Left renal cortex interstitium (tissue), 4 donors: ENCODE measurements at places on chromosomes 2 and 18. TPM values are rescaled to one million over a fixed set of nuclear protein-coding genes. Genes with fewer than 3 reads are reported as not detected.

DNA sequence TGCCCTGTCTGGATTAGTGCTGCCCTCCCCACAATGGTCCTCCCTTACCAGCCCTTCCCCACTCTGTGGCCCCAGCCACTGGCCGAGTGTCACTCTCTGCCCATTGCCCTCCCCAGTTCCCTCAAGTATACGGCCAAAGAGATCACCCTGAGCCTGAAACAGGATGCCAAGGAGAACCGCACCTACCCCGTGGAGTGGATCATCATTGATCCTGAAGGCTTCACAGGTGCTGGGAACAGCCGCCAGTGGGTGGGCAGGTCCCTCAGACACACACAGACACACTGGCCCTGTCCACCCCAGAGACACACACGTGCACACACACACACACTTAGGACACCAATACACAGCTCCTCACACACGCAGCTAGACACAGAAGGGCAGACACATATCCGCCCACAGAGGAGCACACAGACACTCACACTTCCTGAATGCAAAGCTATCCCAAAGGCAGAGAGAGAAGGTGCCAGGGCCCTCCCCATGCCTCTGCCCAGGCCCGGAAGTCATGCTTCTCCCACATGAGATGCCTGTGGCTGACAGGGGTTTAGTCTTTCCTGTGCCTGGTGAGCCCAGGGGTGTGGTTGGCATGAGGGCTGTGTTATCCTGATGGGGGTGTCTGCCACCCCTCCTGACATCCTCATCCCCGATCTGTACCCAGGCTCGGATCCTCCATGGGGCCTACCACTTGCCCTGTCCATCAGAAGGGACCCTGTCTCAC is 2.9 kb downstream of the CHRND start:
- no peak for DNase-seq

The SLC4A3 gene
- 14.2 TPM for polyA plus RNA-seq

DNA sequence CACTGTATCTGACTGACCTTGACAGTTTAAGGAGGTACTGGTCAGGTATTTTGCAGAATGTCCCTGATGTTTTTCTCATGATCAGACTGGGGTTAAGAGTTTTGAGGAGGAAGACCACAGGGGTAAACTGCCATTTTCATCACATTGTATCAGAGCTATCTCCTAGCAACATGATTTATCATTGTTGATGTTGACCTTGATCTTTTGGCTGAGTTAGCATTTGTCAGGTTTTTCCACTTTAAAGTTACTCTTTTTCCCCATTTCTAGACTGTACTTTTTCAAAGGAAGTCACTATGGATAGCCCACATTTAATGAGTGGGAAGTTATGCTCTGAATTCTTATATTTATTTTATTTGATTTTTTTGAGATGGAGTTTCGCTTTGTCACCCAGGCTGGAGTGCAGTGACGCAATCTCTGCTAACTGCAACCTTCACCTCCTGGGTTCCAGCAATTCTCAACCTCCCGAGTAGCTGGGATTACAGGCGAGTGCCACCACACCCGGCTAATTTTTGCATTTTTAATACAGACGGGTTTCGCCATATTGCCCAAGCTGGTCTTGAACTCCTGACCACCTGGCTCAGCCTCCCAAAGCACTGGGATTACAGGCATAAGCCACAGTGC is 17.7 kb upstream of the SLC39A10 start:
- DNase-seq = no peak

GRCh38 chr2:208415255-208415654 is 8.7 kb downstream of the PTH2R start:
- DNase-seq = no peak

- DNase-seq = no peak
These were observed 93.1 kb downstream of the ZFP36L2 start for GRCh38 chr2:43133336-43133707.

GRCh38 chr18:58394046-58394445 is 234.8 kb downstream of the ALPK2 start:
- DNase-seq = no peak

GRCh38 chr2:217479566-217479965 is 523.2 kb downstream of the TNS1 start:
- no peak for DNase-seq

The PLGLB1 gene
- polyA plus RNA-seq = 6.4 TPM

GRCh38 chr2:19823507-19823906 is 78.3 kb downstream of the TTC32 start:
- no peak for DNase-seq

DNA sequence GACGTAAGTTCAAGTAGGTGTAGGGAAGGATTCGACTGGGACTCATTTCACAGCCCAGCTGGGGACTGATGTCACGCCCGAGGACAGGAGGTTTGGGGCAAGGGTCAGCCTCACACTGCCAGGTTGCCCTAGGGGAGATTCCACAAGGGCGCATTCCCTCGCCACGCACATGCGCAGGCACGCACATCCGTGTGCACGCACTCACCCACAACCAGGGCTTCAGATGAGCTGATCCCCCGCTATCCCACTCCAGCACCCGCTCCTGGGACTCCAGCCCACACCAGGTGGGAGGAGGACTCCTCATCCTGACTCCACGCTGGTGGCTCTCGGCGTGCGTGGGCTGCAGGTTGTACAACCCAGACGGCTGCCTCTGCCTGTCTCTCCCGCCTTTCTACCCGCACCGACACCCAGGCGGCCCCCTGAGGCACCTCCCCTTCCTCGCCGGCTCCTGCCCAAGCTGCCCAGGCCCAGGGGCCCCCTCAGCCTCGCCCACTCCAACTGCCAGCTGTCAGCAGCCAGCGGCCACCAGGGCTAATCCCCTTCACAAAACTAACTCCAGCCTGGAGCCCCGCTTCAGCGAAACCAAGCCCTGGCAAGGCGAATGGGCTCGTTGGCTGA is 47.8 kb upstream of the FOSL2 start:
- DNase-seq = no peak

DNA sequence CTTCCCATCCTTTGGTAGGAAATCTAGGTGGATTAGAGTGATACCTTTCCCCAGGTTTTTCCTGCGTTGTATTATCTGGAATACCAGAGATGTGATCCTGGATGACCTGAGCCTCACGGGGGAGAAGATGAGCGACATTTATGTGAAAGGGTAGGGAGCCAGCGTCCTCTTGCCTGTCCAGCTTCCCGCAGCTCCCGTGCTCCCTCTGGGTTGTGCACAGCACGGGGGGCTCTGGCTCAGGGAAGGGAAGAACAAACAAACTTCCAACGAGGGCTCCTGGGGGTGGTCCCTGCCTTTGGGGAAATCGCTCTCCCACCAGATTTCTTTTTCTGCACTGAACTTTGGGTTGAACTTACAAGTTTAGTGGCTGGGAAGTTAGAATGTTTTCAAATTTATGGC is 215.7 kb downstream of the DYSF start:
- no peak for DNase-seq

DNA sequence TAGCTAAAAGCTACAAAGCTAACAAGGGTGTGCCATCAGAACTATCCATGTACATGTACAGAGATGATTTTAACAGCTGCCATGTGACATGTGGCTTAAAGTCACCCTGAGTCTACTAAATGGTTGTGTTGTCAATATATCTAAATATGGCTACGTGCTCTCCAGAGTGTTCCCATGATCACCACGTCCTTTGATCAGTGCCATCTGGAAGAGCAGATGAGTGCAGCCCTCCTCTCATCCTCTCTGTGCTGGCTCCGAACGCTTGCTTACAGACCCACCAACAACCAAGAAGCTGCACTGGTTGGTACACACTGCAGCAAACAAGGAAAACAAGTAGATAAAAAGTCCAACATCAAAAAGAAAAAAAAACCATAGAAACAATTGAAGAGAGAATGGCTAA is 88.6 kb upstream of the NARS1 start:
- DNase-seq = no peak

DNA sequence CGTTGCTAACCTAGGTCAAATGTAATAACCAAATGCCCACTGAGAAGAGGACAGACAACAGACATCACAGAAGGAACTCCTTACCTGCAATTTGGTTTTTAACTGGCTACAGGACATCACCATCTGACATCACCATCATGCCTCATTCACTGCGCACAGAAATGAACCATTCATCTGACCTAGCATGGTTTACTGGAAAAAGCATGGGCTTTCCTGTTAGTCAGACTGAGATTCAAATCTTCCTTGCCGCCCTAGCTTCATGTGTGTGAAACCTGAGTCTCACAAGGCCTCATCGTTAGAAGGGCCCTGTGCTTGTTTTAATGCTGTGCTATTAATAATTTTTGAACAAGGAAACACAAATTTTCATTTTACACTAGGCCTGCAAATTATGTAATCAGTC is 1.1 kb upstream of the HIBCH start:
- DNase-seq = no peak

The SERPINB8 gene
- 3.5 TPM for polyA plus RNA-seq

DNA sequence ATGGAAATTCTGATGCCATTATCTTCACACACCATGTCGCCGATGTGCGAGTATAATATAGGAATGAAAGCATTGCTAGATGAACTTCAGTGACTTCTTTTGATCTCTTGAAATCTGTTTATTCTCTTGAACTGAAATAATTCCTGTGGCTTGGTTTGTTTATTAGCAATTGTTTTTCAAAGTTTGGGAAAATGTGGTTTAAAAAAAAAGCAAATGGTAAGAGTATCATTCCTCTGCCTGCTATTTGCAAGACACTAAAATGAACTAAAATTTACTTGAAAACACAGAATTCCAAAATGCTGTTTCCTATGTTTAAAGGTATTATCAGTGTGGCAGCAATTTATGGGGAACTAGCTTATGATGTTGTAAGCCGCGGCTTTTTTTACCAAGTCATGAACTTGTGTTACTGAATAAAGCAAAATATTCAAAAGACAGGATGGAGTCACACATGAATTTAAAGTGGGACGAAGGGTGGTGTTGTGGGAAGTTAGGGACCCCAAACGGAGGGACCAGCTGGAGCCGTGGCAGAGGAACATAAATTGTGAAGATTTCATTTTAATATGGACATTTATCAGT is 96.4 kb downstream of the COLEC12 start:
- DNase-seq = no peak

DNA sequence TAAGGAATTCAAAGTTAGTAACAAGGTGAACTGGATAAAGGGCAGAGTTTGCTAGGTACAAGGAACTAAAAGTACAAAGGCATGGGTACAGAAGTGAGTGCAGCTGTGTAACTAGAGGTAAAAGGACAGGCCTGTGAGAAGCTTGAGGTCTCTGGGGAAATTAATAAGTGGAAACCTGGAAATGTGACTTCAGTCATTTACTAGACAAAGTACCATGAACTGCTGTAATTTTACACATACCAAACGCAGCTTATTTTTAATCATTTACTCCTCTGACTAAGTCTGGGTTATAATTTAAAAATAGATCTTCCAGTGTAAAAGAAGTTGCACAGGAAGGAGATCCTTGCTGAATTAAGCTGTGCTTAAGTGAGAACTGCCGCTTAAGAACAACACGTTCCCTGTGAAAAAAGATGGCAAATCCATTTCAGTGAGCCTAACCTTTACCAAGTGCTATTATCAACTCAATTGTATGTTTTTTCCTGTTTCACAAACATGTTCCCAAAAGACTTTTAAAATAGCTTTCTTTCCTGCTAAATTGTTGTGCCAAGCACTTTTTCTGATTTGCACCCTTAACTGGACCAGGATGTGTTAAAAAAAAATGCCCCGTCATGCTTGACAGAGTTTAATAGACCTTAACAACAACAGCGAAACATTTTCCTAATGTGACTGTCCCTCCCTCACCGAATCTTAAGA is 44.3 kb downstream of the CALCRL start:
- DNase-seq = peak; percentile 38

- no peak for DNase-seq
These were observed 47.0 kb upstream of the AP1S3 start for GRCh38 chr2:223884399-223884798.

The OTOS gene
- polyA plus RNA-seq = 0.24 TPM

DNA sequence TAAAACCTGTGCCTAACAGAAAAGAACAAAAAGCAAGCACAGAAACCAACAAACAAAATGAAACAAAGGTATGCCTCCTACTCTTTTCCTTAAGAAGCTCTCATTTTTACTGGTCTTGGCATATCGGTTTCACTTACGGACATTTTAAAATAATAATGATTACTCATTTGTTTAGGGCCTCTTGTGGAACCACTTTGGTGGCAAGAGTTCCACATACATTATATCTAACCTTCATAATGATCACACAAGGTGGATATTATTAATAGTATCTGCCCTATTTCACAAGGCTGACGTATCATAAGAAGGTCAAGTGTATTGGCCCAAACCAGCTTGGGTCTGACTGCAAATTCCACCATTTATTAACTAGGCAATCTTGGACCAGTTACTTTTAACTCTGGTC is 304.7 kb downstream of the TCF4 start:
- no peak for DNase-seq

DNA sequence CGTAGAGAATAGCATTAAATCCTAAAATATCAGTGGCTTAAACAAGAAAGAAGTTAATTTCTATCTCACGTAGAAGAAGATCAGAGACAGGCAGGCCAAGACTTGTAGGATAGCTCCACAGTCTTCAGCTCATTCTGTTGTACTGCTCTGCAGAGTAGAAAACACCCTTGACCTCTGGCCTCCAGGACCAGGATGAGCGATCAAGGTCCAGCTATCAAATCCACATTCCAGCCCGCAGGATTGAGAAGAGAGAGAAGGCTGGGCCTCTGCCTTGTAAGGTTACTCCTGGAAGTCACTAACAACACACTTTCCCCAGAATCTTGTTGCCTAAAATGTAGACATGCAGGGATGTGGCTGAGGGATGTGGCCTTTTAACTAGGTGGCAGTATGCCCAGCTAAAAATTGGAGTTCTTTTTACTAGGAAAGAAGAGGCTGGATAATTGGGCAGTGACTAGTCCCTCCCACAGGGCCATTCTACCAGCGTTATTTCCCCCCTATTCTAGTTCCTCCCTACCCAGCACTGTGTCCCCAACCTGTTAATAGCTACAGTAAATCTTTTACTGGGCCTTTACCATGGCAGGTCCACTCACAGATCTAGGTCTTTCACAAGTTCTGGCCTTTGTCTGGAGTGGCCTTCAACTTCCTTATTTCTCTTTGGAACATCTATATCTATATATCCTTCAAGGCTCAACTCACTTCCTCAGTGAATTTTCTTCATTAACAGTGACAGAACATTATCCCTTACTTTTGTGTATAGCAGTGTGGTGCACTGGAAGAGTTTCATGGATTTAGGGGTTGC is 165.0 kb downstream of the DIS3L2 start:
- no peak for DNase-seq

GRCh38 chr2:112693596-112693995 is 27.2 kb upstream of the NT5DC4 start:
- no peak for DNase-seq

The HOXD9 gene
- 58.5 TPM for polyA plus RNA-seq

The GATA6 gene
- 8.3 TPM for polyA plus RNA-seq

The BOK gene
- 22.8 TPM for polyA plus RNA-seq

GRCh38 chr2:656676-657075 is 20.5 kb downstream of the TMEM18 start:
- no peak for DNase-seq

DNA sequence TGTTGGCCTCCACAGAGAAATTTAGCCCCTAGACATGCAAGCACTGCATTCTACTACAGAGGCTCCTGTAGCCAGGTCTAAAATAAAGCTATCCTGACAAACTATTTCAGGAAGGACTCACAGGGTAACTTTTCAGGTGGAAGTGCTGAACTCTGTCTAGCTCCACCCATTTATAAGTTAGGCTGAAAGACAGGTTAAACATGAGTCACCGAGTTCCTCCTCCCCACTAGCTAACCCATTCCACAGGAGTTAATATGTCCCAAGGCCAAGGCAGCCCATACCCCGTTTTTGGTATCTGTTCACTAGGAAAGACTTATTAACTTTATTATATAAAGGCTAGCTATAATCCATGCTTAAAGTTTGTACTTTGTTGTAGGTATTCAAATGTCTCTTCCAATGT is 3.5 kb downstream of the CWC22 start:
- no peak for DNase-seq

- DNase-seq = no peak
These were observed 8.8 kb downstream of the RAB1A start for GRCh38 chr2:65120990-65121693.

The SP100 gene
- 27.4 TPM for polyA plus RNA-seq

The NAT8 gene
- polyA plus RNA-seq = 25.2 TPM
